Stimulated activated memory B cell treated with anti-CD40 and anti-IgM and Interleukin-4, amounts not matched to agents 10 μg/mL and 1 μg/mL and 100 μg/mL, for 72 hours (primary cell): ENCODE measurements at places on chromosomes 2 and 18.

DNA sequence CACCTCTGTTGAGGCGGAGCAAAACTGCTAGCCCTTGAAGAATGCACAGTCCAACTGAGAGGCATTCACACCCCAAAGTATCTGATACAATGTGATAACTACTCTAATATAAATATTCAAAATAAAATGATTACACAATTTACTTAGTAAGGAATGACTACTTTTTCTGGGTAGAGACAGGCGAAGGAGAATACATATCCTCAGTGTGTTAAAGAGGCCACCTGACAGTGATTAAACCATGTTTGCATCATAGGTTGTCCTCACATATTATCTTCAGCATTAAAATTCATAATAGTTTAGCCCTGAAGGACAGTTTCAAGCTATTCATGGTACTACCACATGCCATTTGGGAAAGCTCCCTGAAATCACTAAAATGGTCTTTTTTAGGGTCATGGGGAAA, 16.9 kb upstream of the BAZ2B start:
- no peak for ATAC-seq

GRCh38 chr2:37622450-37623100, 48.9 kb downstream of the CDC42EP3 start:
- ATAC-seq, result no peak

DNA sequence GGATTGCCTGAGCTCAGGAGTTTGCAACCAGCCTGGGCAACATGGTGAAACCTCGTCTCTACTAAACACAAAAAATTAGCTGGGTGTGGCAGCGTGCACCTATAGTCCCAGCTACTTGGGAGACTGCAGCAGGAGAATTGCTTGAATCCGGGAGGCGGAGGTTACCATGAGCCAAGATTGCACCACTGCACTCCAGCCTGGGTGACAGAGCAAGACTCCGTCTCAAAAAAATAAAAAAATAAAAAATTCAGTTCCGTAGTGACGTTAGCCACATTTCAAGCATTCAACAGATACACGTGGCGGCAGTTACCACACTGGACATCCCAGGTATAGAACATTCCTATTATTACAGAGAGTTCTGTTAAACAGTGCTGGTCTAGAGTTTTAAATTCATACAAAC, 4.5 kb downstream of the KANSL3 start:
- no peak for ATAC-seq

- ATAC-seq, result no peak
Measured at GRCh38 chr18:77153404-77153803, 20.8 kb upstream of the MBP start.

GRCh38 chr2:24049485-24050021, at the start of gene FKBP1B:
FKBP1B (plus strand) TSS chr2:24049741; CDS start chr2:24049850, 109 bp downstream.
- ATAC-seq, result peak; percentile 47

DNA sequence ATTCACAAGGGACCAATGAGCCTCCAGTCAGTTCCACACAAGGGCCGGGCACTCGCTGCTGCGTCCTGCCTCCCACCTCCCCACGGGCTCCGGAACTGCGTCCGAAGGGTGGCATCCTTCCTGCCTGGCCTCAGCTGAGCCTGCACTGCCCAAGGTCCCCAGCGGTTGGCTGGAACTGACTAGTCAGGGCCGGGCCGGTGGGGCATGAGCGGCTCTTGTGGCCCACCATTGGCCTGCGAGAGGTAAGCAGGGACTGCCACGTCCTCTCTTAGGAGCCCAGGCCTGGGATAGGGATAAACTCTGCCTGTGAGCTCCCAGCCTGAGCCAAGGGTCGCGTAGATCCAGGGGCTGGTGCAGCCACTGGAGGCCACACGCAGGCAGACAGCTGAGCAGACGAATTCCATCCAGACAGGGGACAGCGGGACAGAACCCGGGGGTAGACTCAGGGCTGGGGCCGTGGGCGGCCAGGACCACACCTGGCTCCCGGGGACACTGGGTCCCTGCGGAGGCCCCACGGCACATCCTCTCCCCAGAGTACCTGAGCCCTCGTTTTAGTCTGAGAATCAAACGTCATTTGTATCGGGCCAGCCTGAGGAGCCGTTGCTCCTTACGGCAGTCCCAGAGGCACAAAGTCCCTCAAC, 148.4 kb downstream of the ZNF516 start:
- ATAC-seq, result no peak

- ATAC-seq, result no peak
Measured at GRCh38 chr18:50193796-50194630, 934 bp downstream of the MYO5B start.

GRCh38 chr2:43274721-43275120, 48.3 kb upstream of the ZFP36L2 start:
- ATAC-seq, result no peak

GRCh38 chr2:108947271-108947907, 41.6 kb downstream of the EDAR start:
- ATAC-seq, result no peak

DNA sequence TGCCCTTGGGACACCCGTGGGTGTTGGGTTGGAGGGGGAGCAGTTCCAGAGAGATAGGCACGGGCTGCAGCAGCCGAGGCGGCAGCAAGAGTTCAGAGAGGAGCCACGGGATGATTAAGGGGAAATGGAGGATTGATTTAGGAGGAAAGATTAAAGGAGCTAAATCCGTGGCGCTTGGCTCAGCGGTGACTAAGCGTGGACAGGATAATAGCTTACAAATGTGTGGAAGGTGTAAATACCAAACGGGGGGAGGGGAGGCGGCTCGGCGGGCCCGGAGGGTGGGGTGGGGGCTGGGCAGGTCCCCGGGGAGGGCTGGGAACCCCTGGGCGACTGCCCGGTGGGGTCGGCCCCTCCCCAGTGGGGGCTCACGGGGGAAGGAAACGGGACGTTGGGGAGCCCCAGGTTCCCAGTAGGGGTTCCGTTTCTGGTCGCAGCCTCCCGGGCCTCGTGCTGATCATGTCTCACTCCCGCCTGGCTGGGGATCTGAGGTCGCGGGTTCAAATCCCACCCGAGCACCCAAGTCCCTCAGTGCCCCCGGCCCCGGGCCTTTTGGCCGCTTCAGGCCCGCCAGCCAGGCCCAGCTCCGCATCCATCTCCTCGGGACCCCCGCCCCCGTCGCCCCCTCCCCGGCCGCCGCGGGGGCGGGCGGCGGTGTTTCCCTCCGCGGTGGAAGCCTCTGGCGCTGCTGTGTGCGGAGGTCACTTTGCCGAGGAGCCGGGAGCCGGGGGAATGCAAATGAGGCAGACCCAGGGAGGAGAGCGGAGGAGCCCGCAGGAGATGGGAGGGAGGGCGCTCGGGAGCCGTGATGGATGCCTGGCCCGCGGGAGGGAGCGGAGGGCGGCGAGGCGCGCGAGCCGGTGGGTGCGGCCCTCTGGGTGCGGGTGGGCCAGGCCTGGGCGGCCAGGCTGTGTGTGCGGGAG, 8.1 kb downstream of the ASIC4 start:
- ATAC-seq, result peak; percentile 14

DNA sequence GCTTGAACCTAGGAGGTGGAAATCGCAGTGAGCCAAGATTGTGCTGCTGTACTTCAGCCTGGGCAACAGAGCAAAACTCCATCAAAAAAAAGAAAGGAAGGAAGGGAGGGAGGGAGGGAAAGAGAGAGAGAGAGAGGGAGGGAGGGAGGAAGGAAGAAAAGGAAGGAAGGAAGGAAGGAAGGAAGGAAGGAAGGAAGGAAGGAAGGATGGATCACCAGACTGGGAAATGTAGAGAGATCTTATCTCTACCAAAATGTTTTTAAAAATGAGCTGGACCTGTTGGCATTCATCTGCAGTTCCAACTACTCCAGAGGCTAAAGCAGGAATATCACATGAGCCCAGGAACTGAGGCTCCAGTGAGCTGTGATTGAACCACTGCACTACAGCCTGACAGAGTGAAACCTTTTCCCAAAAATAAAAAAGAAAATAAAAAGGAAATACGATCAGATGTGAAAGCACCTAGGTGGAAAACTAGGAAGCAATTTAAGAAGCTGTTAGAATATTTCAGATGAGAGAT, 239.4 kb downstream of the CDH7 start:
- no peak for ATAC-seq
